ENCODE measurements at places on chromosomes 7 and 10. TPM values are rescaled to one million over a fixed set of nuclear protein-coding genes. Genes with fewer than 3 reads are reported as not detected.

DNA sequence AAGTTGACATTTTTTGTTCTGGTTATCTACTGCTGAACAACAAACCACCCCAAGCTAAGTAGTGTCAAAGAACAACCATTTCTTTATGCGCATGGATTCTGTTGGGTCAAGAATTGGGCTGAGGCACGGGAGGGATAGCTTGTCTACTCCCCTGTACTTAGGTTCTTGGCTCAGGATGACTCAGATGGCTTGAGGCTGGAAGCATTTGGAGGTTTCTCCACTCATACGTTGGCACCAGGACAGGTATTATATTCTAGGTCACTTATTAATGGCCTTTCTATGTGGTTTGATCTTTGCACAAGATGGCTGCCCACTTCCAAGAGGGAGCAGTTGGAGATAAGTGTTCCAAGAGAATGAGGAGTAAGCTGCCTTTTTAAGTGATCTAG lies 11.8 kb upstream of the TFAM start:
- no peak for DNase-seq

The PLEKHS1 gene
- not detected for total RNA-seq

The RAPGEF5 gene
- total RNA-seq, result 43.9 TPM

The CALY gene
- not detected for total RNA-seq
